ENCODE measurements at places on chromosomes 3 and 15.

GRCh38 chr3:46208167-46208704, at the start of gene CCR1:
CCR1 (minus strand) TSS chr3:46208313; CDS start chr3:46204313, 4,000 bp downstream.
- DNase-seq: no peak

- no peak for DNase-seq
Measured at GRCh38 chr3:4570840-4571621, 77.9 kb downstream of the ITPR1 start.

- no peak for DNase-seq
Measured at GRCh38 chr3:60144071-60144470, 1094.2 kb upstream of the CFAP20DC start.

DNA sequence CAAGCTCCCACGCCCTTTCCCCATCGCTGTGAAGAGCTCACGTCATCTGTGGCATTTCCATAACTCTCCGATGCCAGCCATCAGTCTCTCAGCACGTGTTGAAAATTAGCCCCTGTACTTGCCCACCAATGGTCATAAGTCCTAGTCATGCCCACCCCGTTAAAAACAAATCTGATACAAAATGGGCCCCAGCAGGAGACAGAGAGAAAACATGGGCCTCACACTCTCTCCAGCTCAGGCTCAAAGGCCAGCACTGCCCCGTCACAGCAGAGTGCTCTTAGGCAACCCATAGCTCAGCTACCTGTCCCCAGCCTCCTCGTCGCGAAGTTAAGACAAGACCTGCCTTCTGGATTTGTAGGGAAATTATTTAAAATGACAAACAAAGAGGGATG, 5.2 kb downstream of the GOLGA8B start:
- DNase-seq: no peak

- no peak for DNase-seq
Measured at GRCh38 chr15:90994059-90994416, 297 bp downstream of the PRC1 start.

DNA sequence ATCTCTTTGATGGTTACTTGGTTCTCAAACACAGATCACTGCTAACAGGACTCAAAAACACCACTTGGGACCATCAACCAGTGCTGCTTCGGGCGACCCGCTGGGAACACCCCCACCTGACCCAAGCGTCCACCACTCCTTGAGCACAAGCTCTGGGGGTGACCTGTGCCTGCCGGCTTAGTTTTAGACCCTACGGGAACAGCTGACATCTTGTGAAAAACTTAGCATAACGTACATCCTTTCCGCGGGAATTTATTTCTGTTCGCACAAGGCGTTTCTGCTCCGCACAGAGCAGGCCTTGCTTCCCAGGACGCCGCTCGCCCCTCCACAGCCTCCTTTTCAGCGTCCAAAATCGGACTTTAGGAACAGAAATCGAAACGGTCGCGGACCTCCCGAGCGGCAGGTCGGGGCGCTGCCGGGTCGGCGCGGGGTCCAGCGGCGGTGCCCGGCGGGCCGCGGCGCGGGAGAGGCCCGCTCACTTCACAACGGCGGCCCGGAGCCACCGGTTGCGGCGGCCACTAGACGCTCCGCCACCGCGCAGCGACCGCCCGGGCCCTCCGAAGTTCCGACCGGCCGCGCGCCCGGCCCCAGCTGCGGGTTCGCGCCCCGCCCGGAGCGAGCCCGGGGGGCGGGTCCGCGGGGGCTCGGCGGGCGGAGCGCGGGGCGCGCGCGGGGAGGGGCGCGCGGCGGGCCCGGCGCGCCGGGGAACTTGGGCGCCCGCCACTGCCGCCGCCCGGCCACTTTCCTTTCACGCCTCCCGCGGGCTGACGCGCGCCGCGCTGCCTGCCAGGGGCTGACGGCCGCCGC, 959 bp downstream of the SFMBT1 start:
- no peak for DNase-seq

GRCh38 chr3:98029083-98029482, 6.0 kb downstream of the GABRR3 start:
- DNase-seq: no peak

DNA sequence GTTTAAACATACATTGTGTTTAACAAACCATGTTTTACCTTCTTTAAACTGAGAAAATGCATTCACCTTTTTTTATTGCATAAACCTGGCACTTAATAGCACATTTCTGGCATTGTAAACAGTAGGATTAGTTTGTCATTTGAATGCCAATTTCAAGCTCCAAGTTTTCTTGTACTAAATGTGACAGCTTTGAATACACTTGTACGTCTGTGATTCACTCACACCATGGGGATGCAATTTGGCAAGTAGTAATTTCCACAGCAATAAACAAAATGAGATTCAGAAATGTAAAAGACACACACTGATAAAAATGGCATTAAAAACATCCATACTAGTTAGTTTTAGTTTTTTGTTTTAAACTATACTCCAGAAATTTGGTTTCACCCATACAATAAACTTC, 598.9 kb downstream of the SI start:
- no peak for DNase-seq

GRCh38 chr3:194946091-194946490, 260.4 kb downstream of the FAM43A start:
- no peak for DNase-seq

- no peak for DNase-seq
Measured at GRCh38 chr3:194485468-194485880, 1.3 kb downstream of the ATP13A3 start.

DNA sequence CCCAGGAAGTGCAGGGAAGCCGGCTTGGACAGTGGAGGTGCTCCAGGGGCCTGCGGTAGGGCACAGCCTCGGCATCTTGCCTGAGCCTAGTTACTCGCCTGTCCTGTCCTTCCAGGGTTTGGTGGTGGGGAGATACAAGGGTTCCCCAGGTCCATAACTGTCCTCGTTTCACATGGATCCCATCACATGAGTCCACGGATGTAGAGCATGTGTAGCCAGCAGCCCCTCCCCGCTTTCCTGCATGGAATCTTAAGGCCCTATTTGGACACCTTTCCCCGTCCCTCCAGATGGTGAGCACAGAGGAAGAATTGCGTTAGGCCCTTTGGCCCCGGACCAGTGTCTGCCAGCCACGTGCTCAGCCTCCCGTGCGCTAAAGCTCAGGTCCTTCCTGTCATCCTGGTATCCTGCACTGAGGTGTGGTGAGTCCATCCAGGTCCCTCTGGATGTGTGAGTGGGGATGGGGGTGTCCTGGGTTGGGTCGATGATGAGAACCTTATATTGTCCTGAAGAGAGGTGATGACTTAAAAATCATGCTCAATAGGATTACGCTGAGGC, 230.4 kb downstream of the SNRPN start:
- DNase-seq: no peak

DNA sequence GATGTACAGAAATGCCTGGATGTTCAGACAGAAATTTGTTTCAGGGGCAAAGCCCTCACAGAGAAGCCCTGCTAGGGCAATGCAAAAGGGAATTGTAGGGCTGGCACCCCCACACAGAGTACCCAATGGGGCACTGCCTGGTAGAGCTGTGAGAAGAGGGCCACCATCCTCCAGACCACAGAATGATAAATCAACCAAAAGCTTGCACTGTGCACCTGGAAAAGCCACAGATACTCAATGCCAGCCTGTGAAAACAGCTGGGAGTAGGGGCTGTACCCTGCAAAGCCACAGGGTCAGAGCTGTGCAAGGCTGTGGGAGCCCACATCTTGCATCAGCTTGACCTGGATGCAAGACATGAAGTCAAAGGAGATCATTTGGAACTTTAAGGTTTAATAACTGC, 477.9 kb upstream of the NECTIN3 start:
- no peak for DNase-seq

- DNase-seq: no peak
Measured at GRCh38 chr15:92095693-92096092, 242.2 kb downstream of the SLCO3A1 start.

GRCh38 chr15:83105440-83105839, 2.0 kb upstream of the TM6SF1 start:
- DNase-seq: no peak

DNA sequence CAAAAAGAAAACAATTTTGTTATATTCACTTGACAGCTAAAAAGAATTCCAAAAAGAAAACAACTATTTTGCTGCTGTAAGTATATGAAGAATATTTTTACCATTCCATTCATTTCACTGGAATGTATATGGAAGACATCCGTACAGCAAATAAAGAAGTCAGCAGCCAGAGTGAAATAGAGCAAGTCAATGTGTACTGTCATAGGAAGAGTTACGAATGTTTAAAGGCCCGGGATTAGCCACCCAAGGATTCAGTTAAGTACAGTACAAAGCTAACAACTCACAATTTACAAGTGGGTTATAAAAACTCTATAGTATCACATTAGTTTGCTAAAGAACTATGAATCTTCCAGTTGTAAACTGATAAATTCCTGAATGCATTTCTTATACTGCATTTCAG, 14.4 kb upstream of the XXYLT1 start:
- no peak for DNase-seq

DNA sequence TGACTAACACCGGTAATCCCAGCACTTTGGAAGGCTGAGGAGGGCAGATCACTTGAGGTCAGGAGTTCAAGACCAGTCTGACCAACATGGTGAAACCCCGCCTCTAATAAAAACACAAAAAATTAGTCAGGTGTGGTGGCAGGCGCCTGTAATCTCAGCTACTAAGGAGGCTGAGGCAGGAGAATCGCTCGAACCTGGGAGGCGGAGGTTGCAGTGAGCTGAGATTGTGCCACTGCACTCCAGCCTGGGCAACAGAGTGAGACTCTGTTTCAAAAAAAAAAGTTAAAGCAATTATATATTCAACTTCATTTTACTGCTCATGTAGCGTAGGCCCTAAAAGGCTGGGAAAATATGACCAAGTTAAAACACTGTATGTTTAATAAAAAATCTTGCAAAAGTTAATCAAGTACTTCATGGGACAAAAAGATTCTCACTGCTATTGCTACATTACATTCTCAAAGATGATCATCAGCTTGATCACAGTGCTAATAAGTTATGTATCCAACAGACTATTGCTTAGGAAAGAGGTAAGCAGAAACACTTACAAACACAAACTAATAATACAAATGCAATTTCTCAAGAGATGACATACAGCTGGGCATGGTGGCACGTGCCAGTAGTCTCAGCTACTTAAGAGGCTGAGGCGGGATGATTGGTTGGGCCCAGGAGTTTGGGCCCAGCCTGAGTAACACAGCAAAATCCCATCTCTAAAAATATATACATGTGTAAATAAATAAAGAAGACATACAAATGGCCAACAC, 2.7 kb downstream of the COPS2 start:
- DNase-seq: no peak

GRCh38 chr15:27196691-27197090, 225.7 kb downstream of the GABRG3 start:
- no peak for DNase-seq

All from CMK (cell line).